ENCODE measurements at places on chromosomes 12 and 14. TPM values are rescaled to one million over a fixed set of nuclear protein-coding genes. Genes with fewer than 3 reads are reported as not detected.

Gene PXN
- total RNA-seq: 5.8 TPM

Gene COQ5
- total RNA-seq: 30.9 TPM

Gene KCNK10
- total RNA-seq: 24.5 TPM

Gene FRS2
- 61.6 TPM for total RNA-seq

Gene OR11G2
- not detected for total RNA-seq

Gene PARPBP
- total RNA-seq: 9.0 TPM

Gene KRT78
- total RNA-seq: not detected

Gene MYF5
- total RNA-seq: not detected

Gene ADAMTS20
- total RNA-seq: 0.46 TPM

Gene STAC3
- 1.4 TPM for total RNA-seq

Gene KRT72
- 0.23 TPM for total RNA-seq

Gene BMP4
- 3.0 TPM for total RNA-seq

Gene IAPP
- not detected for total RNA-seq

Gene DYRK4
- total RNA-seq: 27.7 TPM

Gene B4GALNT3
- 3.0 TPM for total RNA-seq

Gene OVCH1
- 2.1 TPM for total RNA-seq

Gene NAV3
- total RNA-seq: 225 TPM

Gene DPF3
- 15.5 TPM for total RNA-seq

Gene OGFOD2
- 6.9 TPM for total RNA-seq

Gene OR4E2
- not detected for total RNA-seq

Gene ETFBKMT
- 4.4 TPM for total RNA-seq

Gene CISTR
- total RNA-seq: not detected

Data from diencephalon (tissue), 1 donor.